Posterior vena cava (tissue), 2 donors: ENCODE measurements at places on chromosomes 2 and 18. TPM values are rescaled to one million over a fixed set of nuclear protein-coding genes. Genes with fewer than 3 reads are reported as not detected.

The GKN1 gene
- total RNA-seq = not detected

- DNase-seq = no peak
These were observed 360.6 kb downstream of the ZNF521 start for GRCh38 chr18:24991141-24992060.

The RAMP1 gene
- total RNA-seq = 114 TPM

The RFTN2 gene
- total RNA-seq = 11.4 TPM

DNA sequence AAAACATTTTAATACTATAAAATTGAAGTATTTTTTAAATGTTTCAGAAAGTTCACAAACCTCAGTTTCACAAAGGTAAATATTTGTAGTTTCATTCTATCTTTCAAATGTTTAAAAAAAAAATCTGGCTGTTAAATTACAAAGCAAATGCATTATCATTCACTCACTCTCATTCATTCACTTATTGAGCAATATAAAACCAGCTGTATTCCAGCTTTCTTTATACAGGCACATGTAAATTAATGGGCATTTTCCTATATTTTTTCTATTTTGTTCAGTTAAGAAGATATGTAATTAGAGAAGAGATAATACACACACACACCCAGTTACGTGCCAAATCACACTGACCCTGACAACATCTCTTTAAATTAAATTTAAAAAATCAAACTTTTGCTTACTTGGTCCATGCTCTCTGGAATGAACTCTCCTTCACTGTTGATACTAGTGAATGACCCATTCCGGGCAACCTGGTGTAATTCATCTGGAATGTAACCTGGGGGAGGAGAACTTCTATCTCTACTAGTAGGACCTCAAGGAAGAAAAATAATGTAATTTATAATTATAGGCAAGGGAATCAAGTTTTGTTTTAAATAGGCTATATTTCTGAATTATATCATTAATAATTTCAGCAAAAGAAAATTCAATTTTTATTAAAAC is 32.5 kb upstream of the ERCC3 start:
- DNase-seq = no peak

The CASP10 gene
- 12.7 TPM for total RNA-seq

DNA sequence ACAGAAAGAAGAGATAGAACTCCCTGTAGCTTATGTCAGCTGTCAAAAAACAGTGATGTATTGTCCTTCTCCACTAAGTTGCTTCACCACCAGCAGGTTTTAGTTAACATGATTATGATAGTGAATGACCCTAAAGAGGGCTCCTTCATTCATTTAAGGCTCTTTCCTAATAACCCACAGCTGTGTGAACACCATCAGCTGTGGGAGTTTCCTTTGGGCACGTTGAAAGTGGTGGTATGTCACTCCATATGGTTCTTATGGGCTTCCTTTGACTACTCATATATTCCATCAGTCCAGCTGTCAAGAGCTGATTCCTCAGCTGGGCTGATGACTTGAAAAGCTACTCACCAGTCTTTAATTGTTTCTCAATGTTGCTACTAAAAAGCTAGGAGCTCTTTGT is 210.3 kb downstream of the UBE2E3 start:
- no peak for DNase-seq
